ENCODE measurements at places on chromosomes 3 and 15. TPM values are rescaled to one million over a fixed set of nuclear protein-coding genes. Genes with fewer than 3 reads are reported as not detected.

- peak; percentile 29 for DNase-seq
These were observed 28.5 kb upstream of the LCTL start for GRCh38 chr15:66594344-66594743.

CACNA2D3 gene
- 18.1 TPM for total RNA-seq

UBAP1L gene
- not detected for total RNA-seq

DNA sequence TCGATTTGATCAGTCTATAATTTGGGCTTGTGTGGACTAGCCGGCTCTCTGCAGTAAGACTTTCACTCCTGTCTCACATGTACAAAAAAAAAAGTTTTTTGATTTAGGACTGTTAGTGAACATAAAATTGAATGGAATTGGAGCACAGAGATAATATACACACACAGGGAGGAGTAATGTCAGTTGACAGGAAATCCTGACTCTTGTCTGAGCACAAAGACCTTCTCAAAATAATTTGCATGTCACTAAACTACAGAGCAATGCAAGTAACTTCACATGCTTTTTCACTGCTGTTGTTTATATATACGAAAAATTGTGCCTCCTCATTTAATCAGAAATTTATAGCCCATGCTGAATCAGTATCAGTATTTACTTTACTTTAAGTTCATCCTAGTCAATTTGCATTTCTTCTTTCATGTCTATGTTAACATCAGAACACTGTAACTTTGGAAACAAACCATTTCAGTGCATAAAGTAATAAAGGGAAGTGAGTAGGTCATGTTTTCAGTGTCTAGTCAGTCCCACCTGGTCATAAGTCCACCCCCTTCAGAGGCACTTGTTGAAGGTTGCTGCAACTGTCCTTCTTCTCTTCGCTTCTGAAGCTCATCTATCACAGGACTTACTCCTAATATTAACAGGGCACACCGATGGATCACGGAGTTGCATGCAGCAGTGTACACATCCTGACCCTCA lies 115.8 kb downstream of the FBXL22 start:
- no peak for DNase-seq
